ENCODE measurements at places on chromosomes 16 and 17.
A peak's percentile ranks its signal among the peaks of the same experiment; 100 is the strongest.

GRCh38 chr16:31875928-31876547, 2.4 kb downstream of the ZNF267 start:
- no peak for DNase-seq

DNA sequence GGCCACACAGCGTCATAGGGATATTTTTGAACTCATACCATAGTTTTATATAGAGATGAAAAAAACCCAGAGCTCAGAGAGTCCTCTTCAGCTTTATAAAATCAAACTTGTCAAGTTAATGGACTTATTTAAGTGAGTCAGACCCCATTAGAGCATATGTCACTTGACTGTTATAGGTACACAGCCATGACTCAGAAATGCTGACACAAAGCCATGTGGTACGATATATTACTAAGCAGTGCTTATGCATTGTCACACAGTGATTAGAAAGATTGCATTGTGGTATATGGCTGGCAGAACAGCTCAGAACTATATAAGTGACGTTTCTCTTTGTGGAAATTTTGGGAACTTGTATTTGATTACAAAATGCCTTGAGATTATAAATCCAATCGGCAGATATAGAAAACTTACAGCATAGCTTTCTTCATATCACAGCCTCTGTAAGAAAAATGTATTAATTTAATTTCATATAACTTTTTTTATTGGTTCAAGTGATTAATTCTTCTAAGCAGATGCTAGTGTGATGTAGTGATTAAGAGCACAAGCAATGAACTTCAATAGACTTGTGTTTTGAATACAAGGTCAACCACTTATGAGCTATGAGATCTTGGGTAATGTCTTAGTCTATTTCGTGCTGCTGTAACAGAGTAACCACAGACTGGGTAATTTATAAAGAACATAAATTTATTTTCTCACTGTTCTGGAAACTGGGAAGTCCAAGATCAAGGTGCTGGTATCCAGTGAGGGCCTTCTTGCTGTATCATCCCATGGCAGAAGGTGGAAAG, 25.8 kb upstream of the GINS3 start:
- no peak for DNase-seq

GRCh38 chr16:11143372-11144035, 112.5 kb downstream of the SOCS1 start:
- no peak for DNase-seq

DNA sequence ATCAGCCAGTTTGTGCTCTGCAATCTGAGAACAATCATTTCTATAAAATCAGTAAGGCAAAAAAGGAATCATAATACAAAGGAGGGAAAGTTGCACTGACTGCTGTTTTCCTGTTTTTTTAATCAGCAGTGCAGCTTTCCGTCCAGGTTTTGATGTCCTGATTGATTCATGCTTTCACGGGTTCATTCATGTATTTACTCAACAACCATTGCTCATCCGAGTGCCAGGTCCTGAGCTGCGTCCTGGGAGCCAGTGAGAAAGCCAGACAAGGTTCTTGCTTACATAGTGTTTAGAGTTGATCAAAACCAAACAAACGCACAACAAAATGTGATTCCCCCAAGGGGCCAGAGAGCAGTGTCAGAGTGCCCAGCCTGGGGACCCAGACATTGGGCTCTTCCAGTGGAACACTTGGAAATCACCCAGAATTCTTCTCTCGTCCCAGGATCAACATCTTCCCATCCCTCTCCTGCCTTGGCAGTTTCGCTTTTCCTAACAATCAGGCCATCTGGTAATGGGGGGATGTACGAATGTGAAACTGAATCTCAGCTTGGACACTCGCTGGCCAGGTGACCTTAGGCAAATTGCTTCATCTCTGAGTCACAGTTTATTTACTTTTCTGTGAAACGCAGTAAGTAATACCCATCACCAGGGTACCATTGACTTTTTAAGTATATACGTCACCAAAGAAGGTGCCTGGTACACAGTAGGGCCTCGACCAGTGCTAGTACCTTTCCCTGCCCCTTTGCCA, 13.3 kb upstream of the C1QL1 start:
- DNase-seq: no peak

DNA sequence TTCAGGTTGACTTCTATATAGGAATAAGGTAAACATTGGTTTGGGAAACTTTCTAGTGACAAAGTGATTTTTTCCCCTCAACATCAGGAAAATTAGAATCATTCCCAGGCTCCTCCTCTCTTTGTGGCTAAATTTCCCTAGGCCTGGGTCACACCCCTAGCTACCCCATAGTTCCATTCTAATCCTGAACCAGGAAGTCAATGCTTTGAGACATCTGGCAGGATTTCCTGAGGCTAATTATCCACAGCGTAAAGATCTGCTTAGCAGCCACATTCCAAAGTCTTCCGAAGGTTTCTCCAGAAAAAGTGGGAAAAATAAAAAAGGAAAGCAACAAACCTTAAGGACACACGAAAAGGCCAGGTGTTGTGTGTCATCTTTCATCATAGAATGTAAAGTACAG, 60.3 kb upstream of the CORO6 start:
- no peak for DNase-seq

- DNase-seq: no peak
Observed at GRCh38 chr17:56652628-56653027, 59.1 kb downstream of the NOG start.

DNA sequence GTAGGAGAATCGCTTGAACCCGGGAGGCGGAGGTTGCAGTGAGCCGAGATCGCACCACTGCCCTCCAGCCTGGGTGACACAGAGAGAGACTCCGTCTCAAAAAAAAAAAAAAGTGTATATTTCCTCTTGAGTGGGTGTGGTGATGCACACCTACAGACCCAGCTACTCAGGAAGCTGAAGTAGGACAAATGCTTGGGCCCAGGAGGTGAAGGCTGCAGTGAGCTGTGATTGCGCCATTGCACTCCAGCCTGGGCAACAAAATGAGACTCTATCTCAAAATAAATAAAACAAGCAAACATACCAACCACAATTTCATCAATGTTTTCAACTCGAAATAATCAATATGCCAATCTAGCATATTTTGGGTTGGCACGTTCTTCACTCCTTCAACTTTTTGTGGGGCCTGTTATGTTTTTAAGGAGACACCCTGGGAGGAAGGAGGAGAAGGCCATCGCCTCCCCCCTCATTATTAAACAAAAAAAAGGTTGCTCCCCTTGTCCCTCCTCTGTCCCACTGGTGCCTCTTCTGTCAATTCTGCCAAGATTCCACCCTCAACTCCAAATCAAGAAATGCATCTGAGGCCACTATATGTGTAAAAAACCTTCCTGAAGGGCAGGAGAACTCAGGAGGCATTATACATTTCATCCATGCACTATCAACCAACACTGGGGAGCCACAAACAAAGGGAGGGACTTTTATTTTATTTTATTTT, 52.4 kb upstream of the ATF7IP2 start:
- DNase-seq: no peak

GRCh38 chr16:54577651-54578128, 291.1 kb upstream of the IRX3 start:
- DNase-seq: no peak

DNA sequence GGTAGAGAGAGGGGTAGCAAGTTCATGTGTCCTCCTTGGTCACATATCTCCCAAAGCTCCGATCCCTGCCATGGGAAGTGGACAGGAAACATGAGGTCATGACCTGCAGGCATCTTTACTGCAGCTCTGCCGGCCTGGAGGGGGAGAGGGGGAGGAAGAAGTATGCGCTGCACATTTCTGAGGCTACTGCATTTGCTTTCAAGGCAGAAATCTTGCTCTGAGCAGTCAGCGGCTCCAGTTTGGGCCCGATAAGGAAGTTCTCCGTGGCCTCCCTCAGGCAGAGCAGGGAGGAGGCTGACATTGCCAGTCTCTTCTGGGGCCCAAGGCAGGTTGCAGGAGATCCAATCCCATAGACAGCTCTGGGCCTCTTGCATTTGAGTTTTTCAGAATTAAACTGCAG, 1.5 kb upstream of the NHERF1 start:
- no peak for DNase-seq

DNA sequence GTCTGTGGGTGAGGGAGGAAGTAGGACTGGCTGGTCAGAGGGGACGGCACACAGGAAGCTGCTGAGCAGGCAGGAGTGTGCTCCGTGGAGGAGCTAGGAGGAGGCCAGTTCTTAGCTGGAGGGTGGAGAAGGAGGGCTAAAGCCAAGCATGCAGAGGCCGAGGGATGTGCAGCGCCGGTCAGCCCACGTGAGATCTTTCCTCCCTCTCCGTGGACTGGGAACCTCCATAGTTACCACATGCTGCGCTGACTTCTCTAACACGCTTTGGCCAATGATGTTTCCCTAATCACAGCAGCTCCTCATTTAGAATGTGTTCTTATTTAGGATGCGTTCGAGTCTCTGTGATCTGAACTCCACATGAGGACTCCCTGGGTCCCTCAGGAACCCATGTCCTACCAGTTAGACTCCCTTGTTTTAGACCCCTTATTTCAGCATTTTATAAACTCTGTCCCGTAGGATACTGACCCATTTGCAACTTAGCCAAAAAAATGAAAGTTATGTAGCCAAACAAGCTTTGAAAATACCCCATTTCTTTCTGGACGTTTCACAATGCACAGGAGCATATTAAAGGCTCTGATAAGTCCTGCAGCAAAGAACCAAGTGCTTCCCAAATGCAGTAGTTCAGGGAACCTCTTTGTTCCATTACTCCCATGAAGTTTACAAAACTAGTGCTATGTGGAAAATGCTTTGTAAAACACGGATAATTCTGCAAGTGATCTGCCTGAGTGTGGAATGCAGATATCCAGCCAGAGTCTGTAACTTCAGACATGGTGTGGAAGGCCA, 51.4 kb downstream of the IRF8 start:
- DNase-seq: no peak

- peak; percentile 22 for DNase-seq
Observed at GRCh38 chr17:41695954-41696757, 7.5 kb downstream of the EIF1 start.

- no peak for DNase-seq
Observed at GRCh38 chr17:78343187-78343542, 16.7 kb downstream of the SOCS3 start.

- DNase-seq: no peak
Observed at GRCh38 chr16:15398618-15399316, 3.2 kb downstream of the MPV17L start.

- DNase-seq: no peak
Observed at GRCh38 chr16:75216127-75216526, 2.7 kb upstream of the CTRB1 start.

DNA sequence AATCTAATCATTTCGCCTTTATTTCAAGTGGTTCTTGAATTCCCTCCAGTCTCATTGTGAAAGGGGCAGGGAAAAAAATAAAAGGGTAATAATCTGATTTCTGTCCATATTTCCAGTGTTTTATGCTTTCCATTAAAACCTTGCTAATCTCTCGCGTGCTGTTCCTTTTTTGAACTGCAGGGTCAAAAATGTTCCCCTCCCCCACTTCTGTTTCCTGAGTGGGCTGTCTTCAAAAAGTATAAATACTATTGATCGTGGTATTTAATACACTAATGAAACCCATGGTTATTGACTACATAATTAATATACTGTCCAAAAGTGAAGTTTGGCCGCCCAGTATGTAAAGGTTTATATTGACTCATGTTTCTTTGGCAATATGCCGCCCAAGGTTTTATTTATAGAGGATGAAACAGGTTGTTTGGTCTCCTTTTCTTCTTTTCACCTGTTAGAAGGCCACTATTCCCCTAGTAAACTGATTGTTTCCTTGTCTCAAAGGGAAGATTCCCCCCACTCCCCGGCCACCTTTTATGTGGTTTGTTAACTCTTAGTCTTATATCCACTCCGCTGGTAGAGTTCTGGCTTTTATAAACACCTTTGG, 69.7 kb downstream of the RPA1 start:
- DNase-seq: no peak

GRCh38 chr16:20735490-20735889, 6.1 kb downstream of the THUMPD1 start:
- DNase-seq: no peak

DNA sequence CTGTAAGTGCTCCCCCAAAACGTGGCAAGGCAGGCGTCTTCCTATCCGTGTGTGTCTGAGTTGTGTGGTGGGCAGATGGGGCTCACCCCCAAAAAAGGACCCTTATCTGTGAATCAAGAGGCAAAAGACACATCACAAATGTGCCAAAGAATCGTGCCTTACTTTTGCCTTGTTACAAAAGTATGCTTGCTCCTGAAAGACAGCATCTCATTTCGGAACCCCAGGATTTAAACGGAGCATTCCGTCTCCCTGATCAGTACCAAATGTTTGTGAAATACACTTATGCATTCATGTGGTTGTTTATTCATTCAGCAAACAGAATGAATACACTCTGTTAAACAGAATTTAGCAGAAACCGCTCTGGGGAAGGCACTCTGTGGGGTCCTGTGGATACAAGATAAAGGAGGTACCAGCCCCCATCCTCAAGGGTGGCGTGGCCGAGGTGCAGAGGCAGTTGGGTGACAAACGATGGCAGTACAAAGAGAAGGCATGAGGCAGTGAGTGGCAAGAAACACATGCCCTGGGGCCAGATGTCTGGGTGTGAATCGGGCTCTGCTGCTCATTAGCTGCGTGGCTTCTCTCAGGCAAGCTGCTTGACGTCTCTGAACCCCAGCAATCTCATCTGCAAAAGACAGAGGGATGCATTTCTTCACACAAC, 654 bp downstream of the WFDC1 start:
- no peak for DNase-seq

- DNase-seq: no peak
Observed at GRCh38 chr16:23901178-23902033, 65.6 kb downstream of the PRKCB start.

DNA sequence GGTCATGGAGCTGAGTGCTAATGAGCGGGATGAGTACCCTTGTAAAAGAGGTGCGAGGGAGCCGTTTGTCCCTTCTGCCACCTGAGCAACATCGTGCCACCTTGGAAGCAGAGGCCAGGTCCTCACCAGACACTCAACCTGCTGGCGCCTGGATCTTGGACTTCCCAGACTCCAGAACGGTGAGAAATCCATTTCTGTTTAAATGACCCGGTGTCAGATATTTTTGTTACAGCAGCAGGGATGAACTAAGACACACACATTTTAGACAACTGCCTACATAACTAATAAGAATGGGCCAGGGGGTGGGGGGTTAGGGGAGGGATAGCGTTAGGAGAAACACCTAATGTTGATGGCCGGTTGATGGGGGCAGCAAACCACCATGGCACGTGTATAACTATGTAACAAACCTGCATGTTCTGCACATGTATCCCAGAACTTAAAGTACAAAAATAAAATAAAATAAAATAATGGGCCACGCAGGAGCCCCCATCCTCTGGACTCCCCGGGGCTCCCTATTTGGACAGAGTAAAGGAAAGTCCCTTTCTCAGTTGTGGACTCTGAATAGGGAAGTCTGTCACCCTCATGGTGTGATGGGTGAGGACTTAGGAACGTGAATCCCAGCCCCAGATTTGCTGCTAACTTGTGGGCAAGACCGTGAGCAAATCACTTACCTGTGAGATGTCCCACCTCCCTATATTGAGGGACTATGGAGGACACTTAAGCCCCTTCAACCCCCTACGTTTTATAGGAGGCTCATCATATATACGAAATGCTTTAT, 60.6 kb upstream of the DNAH17 start:
- no peak for DNase-seq

DNA sequence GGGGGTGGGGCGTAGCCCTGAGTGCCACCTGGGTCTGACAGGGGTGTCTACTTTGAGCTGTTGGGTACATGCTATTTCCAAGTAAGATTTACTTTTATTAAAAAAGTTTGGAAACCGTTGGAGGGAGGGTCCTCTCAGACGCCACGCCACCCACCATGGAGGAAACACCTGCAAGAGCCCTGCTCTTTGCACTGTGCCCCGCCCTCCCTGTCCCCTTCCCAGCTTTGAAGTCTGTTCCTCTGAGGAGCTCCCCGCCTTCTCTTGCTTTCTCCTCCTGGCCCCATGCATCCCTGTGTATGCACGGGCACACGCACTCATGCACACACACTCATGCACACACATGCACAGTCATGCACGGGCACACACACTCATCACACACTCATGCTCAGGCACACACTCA, 15.5 kb downstream of the ADGRG1 start:
- DNase-seq: no peak

- no peak for DNase-seq
Observed at GRCh38 chr17:63963123-63963522, 9.6 kb downstream of the SCN4A start.
